EL (cell line): ENCODE measurements at places on chromosomes 6 and 20.

GRCh38 chr6:17972978-17973622 lies 14.3 kb downstream of the KIF13A start:
- no peak for DNase-seq

- no peak for DNase-seq
Measured at GRCh38 chr6:123990376-123990775, 186.7 kb downstream of the NKAIN2 start.

GRCh38 chr6:3732345-3733141 lies 19.0 kb downstream of the PXDC1 start:
- DNase-seq = peak; percentile 75

DNA sequence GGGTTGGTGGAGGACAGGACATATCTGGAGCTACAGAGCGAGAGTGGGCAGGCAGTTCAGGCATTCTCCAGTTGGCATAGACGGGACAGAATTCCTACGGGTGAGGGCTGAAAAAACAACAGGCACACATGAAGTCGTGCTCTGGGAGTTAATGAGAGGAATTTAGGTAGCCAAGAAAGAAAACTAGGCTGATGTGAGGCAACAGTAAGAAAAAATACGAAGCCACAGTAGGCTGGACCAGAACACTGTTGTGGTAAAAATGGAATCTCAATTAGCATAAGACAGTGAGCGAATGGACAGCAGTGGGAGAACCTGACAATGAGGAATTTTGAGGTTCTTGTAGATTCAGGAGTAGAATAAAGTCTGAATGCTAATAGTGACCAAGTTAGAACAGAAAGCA lies 488.1 kb upstream of the AGPAT4 start:
- DNase-seq = no peak

DNA sequence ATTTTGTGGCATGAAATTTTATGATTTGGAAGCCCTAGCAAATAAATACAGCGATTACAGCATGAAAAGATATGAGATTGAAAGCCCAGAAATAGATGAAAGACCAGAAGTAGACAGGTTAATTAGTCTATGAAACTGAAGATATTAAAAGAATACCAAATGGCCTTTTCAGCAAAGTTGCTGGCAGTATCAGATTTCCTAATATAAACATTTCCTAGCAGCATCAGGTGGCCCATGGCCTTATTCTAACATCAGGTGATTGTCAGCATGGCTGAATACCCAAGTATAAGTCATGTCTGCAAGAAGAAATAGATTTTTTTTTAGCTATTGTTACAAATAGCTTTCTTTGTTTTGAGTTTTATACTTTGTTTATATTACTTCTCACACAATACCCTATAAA lies 93.2 kb downstream of the CLVS2 start:
- DNase-seq = no peak

GRCh38 chr6:5093231-5094015 lies 8.3 kb downstream of the PPP1R3G start:
- no peak for DNase-seq

- no peak for DNase-seq
Measured at GRCh38 chr6:160134779-160135547, 13.3 kb downstream of the SLC22A1 start.

DNA sequence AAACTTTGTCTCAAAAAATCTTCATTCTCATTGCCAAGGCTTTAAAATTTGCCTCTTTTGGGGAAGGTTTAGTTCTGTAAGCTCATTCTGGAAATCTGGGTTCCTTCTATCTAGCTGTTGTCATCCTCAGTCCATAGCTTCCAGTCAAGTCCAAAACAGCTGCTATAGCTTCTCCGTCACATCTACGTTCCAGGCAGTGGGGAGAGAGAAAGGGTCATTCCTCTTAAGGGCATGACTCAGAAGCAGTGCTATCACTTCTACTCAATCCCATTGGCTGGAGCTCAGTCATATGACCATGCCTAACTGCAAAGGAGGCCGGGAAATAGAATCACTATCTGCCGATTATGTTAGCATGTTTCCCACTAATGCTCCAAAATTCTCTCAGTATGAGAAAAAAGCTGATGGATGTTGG lies 141.4 kb upstream of the PTPN1 start:
- no peak for DNase-seq

- no peak for DNase-seq
Measured at GRCh38 chr6:138541823-138542481, 42.7 kb upstream of the NHSL1 start.

DNA sequence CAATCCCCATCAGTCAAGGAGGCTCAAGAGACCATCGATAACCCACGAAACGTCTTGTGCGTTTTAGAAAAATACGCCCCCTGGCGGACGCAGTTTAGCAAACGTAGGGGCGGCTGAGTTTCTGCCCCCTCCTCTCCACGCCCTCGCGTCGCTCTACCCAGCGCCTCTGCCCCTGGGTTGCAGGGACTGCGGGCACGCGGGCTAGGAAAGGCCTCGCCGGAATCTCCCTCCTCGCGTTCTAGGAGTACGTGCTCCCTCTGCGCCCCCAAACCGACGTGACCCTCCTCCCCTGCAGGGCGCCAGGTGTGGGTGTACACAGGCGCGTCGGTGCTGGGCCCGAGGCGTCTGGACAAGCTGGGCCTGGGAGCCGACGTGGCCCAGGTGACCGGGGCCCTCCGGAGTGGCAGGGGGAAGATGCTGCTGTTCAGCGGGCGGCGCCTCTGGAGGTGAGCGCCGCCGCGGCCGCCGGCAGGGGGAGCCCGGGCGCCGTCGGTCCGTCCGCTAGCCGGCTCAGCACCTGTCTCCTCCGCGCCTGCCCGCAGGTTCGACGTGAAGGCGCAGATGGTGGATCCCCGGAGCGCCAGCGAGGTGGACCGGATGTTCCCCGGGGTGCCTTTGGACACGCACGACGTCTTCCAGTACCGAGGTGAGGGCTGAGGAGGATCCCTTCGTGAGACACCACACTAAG lies 5.3 kb downstream of the MMP9 start:
- DNase-seq = peak; percentile 44

DNA sequence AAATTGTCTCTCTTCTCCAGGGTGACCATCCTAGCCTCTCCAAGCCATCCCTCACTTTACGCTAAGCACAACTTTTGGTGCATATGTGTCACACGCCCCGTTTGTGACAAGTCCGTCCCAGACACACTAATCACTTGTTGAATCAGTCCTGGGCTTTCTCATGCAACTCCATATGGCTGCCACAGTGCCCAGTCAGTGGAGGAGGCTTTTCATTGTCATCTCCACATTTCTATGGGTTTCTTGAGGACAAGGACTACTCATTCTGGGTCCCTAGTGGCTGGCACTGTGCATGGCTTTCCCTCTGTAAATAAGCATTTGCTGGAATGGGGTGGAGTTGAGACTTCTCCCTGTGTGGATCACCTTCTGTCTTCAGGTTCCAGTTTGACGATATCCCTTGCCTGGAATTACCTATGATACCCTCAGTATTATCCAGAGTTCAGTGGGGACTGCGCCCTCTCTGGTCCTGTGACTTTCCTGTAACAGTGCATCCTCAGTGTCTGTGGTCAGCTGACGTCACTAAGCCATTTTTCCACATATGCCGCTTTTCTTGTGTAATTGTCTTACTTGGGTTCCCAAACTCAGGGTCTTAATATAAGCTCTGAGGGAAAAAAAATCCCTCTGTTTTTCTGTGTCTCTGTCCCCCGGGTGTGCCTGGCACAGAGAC lies 59.8 kb upstream of the MYL9 start:
- no peak for DNase-seq

- no peak for DNase-seq
Measured at GRCh38 chr20:22941550-22941949, 93.6 kb upstream of the SSTR4 start.

GRCh38 chr20:13059398-13060136 lies 50.8 kb downstream of the SPTLC3 start:
- DNase-seq = no peak

DNA sequence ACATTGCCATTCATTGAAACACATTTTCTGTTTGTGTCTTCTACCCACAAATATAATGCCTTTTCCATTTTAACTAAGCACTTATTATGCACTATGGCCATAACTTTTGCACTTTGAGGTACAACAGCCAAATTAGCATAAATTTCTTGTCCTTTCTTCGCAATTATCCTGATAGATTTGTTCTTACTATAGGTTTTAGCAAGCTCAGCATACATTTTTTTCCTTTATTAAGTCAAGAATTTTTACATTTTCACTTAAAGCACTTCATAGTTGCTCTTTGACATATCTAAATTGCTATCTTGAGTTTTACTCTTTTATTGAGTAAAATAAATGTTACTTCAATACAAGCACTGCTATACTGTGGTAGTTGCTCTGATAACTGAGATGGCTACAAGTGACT lies 5.8 kb downstream of the DEFB114 start:
- DNase-seq = no peak

GRCh38 chr6:113094779-113095178 lies 747.6 kb downstream of the RFPL4B start:
- DNase-seq = peak; percentile 25

DNA sequence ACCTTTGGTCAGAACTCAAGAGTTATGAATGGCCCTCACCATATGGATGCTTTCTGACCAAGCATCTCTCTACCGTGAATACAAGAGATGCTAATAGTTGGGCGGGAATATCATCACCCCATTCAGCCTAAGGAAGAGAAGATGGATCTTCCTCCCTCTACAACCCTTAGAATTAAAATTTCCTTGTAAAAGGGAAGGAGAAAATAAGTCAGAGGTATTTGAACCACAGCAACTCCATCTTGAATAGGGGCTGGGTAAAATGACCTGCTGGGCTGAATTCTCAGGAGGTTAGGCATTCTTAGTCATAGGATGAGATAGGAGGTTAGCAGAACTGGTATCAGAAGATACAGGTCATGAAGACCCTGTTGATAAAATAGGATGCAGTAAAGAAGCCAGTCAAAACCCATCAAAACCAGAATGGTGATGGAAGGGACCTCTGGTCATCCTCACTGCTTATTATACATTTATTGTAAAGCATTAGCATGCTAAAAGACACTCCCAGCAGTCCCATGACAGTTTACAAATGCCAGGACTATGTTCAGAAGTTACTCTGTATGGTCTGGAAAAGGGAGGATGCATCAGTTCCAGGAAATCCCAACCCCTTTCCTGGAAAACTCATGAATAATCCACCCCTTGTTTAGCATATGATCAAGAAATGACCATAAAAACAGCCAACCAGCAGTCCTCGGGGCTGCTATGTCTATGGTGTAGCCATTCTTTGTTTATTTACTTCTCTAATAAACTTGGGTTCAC lies 101.2 kb downstream of the DTNBP1 start:
- no peak for DNase-seq
